Bronchial epithelial cell (primary cell): ENCODE measurements at places on chromosomes 6 and 20.

- DNase-seq = no peak
These were observed 41.7 kb upstream of the CITED2 start for GRCh38 chr6:139416146-139416545.

GRCh38 chr20:23253524-23253923 is 97.1 kb upstream of the NXT1 start:
- DNase-seq = no peak

DNA sequence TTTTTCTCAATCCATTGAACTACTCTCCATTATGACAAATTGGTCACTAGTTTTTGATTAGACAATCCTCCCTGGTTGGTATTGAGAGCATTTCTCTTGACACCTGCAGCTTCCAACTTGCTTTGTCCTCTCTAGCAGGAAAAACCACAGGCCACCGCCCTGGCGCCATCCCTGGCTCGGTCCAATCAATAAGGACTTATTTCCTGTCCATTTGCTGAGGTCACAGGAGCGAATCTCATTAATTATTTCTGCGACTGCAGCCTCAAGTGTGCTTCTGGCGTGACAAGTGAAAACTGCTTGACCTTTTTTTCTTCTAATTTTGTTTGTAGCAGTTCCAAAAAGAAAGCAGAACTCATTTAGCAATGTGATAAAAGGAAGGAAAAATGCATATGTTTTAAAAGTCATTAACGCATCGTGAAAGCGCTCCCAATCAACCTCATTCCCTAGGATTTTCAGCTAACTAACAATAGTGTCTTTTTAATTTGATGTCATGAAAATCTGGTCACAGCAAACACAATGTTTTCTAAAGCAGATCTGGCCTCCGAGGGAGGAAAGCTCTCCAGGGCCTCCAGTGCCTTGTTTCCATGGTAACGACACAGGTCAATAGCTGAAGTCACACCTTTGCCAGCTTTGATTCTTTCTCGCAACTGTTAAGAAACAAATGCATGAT is 39.0 kb upstream of the BEND3 start:
- no peak for DNase-seq

- DNase-seq = no peak
These were observed 3.2 kb downstream of the SLC17A9 start for GRCh38 chr20:62955519-62956386.

DNA sequence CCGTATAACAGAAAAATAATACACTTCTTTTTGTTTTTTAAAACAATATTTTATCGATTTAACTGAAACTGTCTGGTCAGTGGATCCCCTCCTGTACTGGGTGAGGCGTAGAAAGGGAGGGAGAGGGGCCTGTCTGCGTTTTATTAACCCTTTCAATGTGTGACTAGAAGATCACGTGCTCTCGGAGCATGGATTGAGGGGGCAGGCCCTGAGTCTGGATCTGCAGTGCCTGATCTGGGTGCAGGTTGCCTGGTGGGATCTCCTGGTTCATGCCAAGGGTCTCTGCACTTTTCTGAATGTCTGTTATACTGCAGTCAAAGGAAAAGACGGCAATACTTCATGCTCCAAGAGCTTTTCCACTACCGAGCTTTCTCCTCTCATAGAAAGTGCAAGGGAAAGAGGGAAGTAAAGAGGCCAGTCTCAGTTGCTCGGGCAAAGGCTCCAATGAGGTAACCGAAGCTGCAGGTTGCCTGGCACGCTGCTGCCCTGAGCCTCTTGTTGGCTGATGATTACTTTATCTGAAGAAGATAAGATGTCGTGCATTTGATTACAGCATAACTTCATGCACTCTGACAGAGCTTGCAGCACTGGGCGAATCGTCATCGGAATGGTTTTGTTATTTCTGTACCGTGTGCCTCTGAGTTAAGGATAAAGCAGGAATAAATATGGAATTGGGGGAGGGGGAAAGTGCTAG is 167.5 kb upstream of the PMEPA1 start:
- DNase-seq = no peak
